ENCODE measurements at places on chromosomes 3 and 15. TPM values are rescaled to one million over a fixed set of nuclear protein-coding genes. Genes with fewer than 3 reads are reported as not detected.
A peak's percentile ranks its signal among the peaks of the same experiment; 100 is the strongest.

DNA sequence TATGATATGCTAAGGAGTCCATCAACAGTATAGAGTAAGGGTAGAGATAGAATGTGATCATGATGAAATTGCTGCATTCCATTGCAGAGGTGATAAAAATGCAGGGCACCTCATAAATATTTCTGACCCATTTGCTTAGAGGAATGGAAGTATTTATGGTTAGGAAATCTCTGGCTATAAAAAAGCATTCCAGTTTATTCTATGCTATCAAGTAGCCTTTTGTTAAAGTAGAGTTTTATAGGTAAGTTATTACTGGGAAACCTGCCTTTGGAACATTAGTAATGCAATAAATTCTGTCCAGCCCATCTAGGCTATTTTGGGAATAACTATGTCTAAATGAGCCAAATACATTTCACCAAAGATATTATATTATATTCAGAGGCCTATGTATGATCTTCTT, 19.8 kb upstream of the STRIT1 start:
- no peak for DNase-seq
- no peaks in the 10 kb centered on the region for H3K27me3 ChIP-seq
- no peak overlapping the region for H3K27ac ChIP-seq
- no peaks in the 10 kb centered on the region for H3K4me1 ChIP-seq

DNA sequence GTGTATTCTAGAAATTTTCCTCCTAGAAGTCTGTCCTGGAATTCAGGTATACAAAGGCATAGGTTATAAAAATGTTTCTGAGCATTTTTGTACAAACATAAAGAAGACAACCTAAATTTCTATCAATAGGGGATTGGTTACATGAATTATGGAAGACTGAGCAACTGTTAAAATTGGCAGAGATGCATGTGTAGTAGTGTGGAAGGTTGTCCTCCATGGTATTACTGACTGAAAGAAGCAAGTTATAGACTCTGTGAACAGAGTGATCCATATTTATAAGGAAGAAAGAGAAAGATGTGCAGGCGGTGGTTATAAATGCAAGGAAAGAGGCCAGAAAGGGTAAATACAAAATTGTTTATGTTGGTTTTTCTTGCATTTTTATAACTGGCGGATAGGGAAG, 38.3 kb upstream of the CMTM7 start:
- no peaks in the 10 kb centered on the region for H3K4me1 ChIP-seq
- H3K27me3 ChIP-seq = no peaks in the 10 kb centered on the region
- no peak for DNase-seq

DNA sequence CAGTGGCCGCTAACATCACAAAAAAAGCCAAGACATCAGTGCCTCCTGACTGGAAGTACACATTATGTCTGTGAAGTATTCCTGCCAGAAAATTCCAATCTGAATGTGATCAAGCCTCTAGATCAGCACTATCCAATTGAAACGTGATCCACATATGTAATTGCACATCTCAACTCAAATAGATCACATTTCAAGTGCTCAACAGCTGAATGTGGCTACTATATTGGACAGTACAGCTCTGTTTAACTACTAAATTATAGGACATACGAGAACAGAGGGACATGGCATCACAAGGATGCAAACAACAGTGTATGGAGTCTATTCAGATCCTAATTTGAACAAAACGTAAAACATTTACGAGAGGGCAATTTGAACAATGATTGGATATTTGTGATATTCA, 542 bp upstream of the UBAP1L start:
- peaks cover 16% of the 10 kb centered on the region for H3K36me3 ChIP-seq
- H3K27ac ChIP-seq = no peak overlapping the region
- no peaks in the 10 kb centered on the region for H3K27me3 ChIP-seq
- no peak for DNase-seq

DNA sequence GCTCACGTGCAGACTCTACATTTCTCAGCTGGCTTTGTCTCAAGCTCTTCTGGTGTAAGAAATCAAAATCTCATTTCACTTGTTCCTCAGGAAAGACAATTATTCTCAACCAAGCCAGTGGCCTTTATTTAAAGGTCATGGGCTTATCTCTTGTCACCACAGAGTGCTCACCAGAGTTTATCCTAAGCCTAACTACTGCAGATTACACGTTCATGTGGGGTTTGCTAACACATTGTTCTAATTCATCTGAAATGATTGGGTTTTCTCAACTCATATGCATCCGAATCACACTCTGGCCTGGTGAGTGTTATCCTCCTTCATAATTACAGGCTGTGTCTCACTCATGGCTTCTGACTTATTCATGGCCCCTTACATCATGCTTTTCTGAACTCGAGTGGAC, 83.3 kb upstream of the TSC22D2 start:
- H3K36me3 ChIP-seq = no peaks in the 10 kb centered on the region
- no peaks in the 10 kb centered on the region for H3K27me3 ChIP-seq
- H3K4me3 ChIP-seq = no peak overlapping the region
- H3K27ac ChIP-seq = no peak overlapping the region
- no peak for DNase-seq
- H3K4me1 ChIP-seq = no peaks in the 10 kb centered on the region

DNA sequence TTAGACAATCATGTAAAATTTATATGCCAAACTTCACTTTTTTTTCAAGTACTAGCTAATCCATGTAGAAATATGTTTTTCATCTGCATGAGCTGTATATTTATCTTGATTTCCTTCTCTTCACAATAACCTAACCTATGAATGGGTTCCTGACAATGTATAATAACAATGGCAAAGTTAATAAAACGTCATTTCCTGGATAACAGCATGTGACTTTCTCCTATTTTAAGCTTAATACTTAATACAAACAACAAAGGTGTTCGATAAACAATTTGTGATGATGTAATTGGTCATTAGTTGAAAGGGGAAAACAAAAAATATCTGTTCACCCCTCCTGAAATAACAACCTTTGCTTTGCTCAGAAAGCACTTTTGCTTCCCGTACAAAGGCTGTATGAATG, 20.4 kb downstream of the CD200 start:
- no peak for DNase-seq
- no peaks in the 10 kb centered on the region for H3K36me3 ChIP-seq
- H3K4me1 ChIP-seq = peaks cover 10% of the 10 kb centered on the region

DNA sequence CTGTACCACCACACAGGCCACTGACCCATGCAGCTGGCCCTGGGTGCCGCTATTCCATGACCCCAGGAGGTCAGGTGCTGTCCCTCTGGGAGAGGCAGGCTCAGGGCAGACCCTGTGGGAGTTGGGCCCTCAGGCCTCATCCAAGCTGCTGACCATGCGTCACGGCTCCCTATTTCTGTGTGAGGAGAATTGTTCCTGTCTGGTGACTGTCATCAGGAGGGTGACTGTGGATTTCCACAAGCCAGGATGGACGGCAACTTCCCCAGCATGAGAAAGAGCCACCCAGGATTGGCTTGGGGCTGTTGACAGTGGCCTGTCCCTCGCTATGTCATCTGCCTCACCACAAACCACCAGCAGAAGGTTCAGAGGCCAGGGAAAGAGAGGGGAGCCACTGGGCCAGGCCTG, 41.4 kb downstream of the ZDHHC19 start:
- H3K4me1 ChIP-seq = no peaks in the 10 kb centered on the region
- no peak for DNase-seq
- H3K27me3 ChIP-seq = no peaks in the 10 kb centered on the region
- no peaks in the 10 kb centered on the region for H3K36me3 ChIP-seq
- no peak overlapping the region for H3K4me3 ChIP-seq

GRCh38 chr15:66389859-66390381, 3.2 kb downstream of the MAP2K1 start:
- H3K27me3 ChIP-seq = no peaks in the 10 kb centered on the region
- peak overlapping the region; percentile 46 for H3K27ac ChIP-seq
- no peaks in the 10 kb centered on the region for H3K36me3 ChIP-seq
- H3K4me3 ChIP-seq = peak overlapping the region; percentile 38
- peaks cover 58% of the 10 kb centered on the region for H3K4me1 ChIP-seq
- DNase-seq = no peak

DNA sequence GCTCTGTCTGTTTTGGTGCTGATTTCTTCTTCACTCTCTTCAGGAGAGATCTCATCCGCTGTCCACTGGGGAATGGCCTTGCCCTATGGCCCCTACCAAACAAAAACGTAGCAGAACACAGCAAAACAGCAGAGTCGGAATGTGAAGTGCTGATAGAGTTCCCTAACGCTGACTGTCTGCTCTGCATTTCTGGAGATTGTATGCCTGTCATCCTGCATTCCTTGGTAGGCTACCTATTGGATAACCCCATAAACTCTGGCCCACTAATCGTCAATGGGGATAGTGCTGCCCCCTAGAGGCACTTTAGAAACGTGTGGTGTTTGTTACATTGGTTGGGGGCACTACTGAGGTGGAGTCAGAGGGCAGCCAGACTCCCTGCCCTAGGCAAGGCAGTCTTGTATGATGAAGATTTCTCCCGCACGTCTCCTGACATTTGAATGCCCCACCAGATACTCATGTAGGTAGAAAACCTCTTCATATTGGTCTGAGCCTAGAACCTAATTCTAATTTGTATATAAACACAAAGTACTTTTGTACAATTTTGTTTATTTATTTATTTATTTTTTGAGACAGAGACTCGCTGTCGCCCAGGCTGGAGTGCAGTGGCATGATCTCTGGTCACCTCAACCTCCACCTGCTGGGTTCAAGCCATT, 15.6 kb upstream of the MAGEF1 start:
- no peak overlapping the region for H3K27ac ChIP-seq
- H3K4me1 ChIP-seq = no peaks in the 10 kb centered on the region
- peak; percentile 34 for DNase-seq

The PCSK6 gene
- 3.0 TPM for total RNA-seq

The PDZRN3 gene
- not detected for total RNA-seq

The GOLGA8G gene
- total RNA-seq = not detected

GRCh38 chr15:101306341-101307047, 11.4 kb upstream of the SNRPA1 start:
- no peak for DNase-seq
- no peak overlapping the region for H3K4me3 ChIP-seq
- H3K36me3 ChIP-seq = no peaks in the 10 kb centered on the region
- H3K27me3 ChIP-seq = no peaks in the 10 kb centered on the region
- H3K4me1 ChIP-seq = no peaks in the 10 kb centered on the region
- H3K27ac ChIP-seq = no peak overlapping the region

DNA sequence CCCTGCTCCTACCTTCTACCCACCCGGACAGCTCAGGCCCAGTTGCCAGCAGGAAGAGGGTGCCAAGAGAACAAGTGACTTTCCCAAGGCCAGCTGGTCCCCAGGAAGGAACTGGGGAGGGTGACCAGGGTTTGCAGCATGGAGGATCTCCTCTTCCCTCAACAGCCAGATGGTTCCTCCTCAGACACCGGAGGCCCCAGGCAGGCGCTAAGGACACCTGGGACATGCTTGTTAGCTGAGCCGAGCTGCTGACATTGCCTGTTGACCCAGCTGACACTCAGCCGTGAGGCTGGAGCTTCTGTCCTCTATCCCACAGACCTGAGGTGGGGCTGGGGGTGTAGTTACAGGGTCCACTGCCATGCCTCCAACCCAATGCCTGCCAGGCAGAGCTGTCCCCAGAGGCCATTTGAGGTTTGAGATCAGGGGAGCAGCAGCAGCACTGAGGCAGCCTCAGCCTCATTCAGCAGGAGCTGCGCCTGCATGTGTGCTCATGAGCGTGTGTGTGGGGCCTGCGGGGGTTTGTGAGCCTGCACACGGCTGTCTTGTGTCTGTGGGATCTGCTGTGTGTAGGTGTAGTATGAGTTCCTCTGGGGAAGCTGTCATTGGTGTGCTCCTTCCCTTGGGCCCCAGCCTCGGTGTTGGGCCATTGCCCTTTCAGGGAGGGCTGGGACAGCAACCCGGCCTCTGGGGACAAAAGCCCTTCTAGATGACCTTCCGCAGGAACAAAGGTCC, 7.1 kb downstream of the CPLX3 start:
- H3K36me3 ChIP-seq = no peaks in the 10 kb centered on the region
- no peak overlapping the region for H3K4me3 ChIP-seq
- H3K4me1 ChIP-seq = no peaks in the 10 kb centered on the region
- no peaks in the 10 kb centered on the region for H3K27me3 ChIP-seq
- DNase-seq = no peak
- H3K27ac ChIP-seq = no peak overlapping the region

The KBTBD12 gene
- total RNA-seq = not detected

DNA sequence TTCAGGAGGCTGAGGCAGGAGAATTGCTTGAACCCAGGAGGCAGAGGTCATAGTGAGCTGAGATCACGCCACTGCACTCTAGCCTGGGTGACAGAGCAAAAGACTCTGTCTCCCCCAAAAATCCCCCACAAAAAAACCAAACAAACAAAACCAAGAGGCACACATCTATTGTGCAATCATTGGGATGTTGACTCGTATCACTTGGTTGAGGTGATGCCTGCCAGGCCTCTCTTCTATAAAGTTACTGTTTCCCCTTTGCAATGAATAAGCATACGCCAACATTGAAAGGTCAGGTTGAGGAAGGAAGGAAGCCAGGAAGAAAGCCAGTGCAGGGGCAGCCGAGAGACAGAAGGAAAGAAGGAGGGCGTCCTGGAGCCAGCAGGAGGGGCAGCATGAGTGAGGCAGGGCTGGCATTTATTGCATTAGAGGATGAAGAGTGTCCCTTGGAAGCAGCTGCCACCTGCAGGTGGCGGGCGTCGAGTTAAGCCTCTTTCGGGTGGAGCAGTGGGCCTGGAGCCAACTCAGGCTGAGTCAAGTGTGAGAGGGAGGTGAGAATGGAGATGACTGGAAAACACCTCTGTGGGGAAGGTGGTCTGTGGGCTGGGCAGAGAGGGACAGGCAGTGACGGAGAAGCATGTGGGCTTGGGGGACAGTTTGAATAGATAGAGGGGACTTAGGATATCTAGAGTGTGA, 8.3 kb upstream of the CSPG4 start:
- DNase-seq = no peak
- no peak overlapping the region for H3K4me3 ChIP-seq
- H3K27ac ChIP-seq = no peak overlapping the region
- H3K36me3 ChIP-seq = no peaks in the 10 kb centered on the region
- no peaks in the 10 kb centered on the region for H3K27me3 ChIP-seq
- H3K4me1 ChIP-seq = no peaks in the 10 kb centered on the region

GRCh38 chr3:34284959-34285826, 486.8 kb downstream of the PDCD6IP start:
- H3K27me3 ChIP-seq = no peaks in the 10 kb centered on the region
- no peak overlapping the region for H3K27ac ChIP-seq
- no peak overlapping the region for H3K4me3 ChIP-seq
- DNase-seq = no peak

DNA sequence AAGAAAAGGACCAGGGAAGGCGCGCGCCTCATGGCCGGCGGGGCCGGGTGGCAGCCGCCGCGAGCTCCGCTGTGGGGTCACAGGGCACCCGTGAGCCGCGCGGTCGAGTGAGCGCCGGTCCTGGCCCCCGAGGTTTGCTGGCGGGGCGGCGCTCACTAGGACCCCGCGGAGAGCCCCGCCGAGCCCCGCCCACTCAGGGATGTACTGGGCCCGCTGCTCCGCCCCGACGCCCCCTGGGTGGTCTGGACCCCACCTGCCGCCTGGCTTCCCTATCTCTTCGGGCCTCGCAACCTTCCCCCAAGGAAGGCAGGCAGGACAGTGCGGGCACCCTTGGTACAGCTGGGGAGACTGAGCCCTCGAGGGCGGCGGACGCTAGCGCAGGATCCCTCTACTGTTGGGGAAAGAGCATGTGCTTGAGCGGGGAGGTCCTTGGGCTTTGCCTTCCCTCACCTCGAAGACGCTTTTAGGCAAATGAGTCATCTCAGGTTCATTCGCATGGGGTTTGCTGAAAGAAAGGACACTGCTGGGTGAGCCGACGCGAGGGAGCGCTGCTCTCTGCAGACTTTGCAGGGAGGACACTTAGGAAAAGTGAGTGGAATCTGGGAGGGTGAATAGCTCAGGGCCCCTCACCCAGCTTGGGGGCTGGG, at the start of gene CHRNB4:
CHRNB4 (minus strand) TSS at position 109 of the 647 bp plus-strand sequence; CDS start at position 32, 77 bp downstream.
- H3K27ac ChIP-seq = no peak within 1 kb of the TSS
- H3K27me3 ChIP-seq = peaks cover 3% of the 10 kb centered on the region
- DNase-seq = no peak
- peak within 1 kb of the TSS; percentile 9 for H3K4me3 ChIP-seq
- no peaks in the 10 kb centered on the region for H3K4me1 ChIP-seq
